Right lobe of liver (tissue), 6 donors: ENCODE measurements at places on chromosomes 5 and 9.

DNA sequence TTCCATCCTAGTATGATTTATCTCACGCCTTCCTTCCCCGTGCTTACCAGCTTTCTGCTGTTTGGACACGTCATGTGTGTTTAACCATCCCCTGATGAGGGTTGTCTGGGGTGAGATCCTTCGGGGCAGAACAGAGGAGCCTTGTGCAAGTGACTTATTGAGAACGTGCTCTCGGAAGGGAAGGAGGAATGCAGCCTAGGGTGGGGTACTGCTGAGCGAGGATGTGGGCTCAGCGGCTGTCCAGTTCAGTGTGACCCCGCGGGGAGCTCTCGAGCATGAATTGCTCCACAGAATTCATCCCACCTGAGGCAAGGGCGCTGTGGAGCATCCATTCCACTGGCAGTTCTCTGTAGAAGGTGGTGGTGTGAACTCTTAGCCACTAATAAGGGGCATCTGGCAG lies 4.0 kb downstream of the MYOZ3 start:
- DNase-seq: no peak

DNA sequence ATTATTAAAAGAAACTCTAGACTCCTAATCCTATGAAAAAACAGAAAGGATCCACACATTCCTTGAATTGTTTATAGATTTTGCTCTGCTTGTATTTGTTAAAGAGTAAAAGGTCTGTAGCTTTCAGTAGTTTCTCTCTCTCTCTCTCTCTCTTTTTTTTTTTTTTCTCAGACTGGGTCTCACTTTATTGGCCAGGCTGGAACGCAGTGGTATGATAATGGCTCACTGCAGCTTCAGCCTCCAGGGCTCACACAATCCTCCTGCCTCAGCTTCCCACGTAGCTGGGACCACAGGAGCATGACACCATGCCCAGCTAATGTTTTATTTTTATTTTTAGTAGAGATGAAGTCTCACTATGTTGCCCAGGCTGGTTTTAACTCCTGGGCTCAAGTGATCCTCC lies 9.3 kb downstream of the UGT3A2 start:
- no peak for DNase-seq

GRCh38 chr5:129496864-129497595 lies 36.9 kb downstream of the ADAMTS19 start:
- DNase-seq: no peak

DNA sequence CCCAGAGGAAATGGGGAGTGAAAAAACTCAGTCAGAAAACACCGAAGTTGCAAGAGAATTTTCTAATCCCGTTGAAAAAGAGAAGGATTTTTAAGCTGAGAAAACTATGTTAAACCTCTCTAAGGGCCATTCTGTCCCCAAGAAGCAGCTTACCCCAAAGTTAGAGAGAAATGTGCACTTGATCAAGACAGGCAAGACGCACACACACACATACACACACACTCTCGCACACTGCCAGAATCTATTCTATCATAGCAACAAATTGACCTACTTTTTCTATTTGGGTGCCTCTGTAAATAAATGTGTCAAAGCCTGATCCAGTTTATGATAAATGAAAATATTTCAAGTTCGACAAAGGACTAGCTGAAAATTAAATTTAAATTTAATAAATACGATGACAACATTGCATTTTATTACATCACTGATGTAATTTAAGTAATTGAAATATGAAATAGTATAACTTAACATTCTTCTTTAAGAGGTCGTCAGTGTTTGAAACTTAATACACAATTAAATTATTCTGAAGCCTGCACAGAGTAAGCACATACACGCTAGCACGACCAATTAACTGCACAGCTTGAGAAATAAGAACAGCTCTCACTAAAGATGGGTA lies 5.9 kb downstream of the NFIL3 start:
- DNase-seq: no peak

DNA sequence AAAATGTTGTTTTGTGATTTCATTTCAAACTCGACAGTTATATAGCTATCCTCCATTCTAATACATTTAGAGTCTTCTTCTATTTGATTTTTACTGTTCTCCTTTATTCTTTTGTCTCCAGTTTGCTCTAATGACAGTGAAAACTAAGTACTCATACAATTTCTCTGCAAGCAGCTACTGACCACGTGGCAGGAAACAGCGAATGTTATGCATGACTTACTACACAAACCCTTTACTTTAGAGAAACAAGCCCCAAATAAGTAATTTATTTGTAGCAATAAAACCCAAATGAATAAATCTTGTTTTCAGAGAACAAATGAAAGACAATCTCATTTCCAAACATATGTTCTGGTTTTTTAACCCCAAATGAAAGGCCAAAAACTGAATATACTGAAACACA lies 41.9 kb downstream of the CDH6 start:
- no peak for DNase-seq

DNA sequence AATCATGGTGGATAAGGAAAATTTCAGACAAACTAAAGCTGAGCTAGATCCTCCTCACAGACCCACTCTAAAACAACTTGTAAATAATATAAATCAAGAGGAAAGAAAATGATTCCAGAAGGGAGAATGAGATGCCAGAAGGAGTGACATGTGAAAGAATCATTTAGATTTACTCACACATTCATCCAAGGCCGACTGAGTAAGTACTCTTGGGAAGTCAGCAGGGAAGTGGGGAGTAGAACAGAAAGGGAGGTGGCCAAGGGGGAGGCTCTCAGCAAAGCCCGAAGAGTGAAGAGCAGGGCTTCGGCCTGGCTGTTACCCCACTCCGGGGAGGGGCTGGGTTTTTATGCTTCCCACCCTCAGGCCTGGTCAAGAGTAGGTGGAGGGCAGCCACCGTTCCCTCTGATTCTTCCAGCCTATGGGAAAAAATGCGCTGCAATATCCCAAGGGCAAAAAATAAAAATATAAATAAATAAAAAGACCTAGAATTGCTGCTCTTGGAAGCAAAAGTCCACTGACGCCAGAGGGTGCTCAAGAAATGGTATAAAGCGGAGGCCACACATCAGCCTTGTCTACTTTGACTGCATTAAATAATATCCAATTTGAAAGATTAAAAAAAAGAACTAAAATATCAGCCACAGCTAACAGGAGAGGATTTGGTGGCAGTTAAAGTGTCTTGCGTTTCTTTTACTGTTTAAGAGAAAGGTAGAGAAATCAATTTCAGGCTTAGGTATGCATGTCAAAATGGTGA lies 110.2 kb upstream of the COL5A1 start:
- no peak for DNase-seq

- DNase-seq: no peak
Measured at GRCh38 chr5:169606279-169606678, 22.7 kb downstream of the SPDL1 start.

- DNase-seq: no peak
Measured at GRCh38 chr9:8917956-8918739, 1118.6 kb upstream of the DMAC1 start.

DNA sequence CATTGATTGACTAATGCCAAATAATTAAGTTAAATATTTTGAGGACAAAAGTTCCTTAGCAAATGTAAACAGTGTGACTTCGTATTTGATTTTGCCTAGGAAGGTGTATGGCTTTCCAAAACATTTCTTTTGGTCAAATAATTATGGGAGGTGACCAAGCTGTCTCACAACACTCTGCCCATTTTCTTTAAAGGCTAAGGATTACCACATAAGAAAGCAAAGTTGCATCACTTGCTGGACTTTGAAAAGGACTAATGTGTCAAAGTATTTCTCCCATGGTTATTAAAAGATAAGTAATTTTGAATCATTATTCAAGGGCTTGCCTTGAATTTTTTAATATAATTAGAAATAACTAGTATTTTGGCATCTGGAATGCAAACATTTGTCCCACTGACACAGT lies 74.7 kb downstream of the HAPLN1 start:
- no peak for DNase-seq

GRCh38 chr9:119739476-119739875 lies 370.2 kb upstream of the BRINP1 start:
- no peak for DNase-seq

DNA sequence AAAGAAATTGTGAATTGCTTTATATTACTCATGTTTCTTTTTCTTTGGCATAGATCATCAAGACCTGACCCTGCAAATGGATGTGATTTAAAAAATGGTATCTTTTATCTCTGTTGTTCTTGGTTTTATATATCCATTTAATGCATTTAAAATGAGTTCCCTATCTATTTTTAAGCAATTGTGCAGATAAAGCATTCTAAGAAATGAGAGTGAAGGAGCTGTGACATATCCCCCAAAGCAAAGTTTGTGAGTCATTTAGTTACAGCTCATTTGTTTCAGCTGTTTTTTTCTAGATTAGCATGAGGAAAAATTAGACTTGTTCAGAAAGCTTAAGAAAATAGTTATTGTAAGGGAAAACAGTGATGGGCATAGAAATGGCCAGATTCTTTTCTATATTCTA lies 7.6 kb upstream of the ELOVL7 start:
- no peak for DNase-seq

GRCh38 chr5:119752921-119753886 lies 123.8 kb downstream of the FAM170A start:
- no peak for DNase-seq

DNA sequence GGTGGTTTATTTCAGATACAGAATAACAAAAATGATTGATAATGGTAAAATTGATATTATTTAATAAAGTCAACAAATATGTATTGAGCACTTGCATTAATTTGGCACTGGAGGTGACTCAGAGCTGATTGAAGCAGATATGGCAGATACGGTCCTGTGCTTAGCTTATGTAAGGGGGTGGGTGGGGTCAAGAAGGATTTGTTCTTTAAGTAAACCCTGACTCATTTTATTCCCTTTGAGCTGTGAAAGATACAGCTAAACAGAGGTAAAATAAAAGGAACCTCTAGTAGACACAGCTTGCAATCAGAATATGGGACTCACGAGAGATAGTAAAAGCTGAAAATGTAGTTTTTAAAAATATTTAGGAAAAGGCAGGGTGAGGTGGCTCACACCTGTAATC lies 201.3 kb upstream of the CLINT1 start:
- no peak for DNase-seq

DNA sequence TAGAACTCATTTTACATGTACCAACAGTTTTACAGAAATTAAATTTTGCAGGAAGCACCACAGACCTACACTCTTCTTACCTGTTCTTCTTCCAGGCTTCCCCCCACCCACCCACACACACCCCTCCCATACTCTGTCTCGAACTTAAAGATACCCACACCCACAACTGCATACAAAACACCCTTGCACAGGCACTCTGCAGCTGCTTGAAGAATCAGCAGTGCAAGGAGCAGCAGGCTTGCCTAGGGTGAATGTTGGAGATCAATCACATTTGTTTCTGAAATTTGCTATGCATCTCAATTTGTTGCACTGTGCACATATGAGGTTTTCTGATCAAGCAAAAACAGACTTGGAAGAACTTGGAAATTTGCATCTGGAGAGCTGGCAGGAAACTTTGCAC lies 77.5 kb upstream of the TGFBR1 start:
- DNase-seq: no peak

- DNase-seq: no peak
Measured at GRCh38 chr5:119291056-119291455, 64.8 kb upstream of the TNFAIP8 start.

- DNase-seq: no peak
Measured at GRCh38 chr5:154885439-154885838, 27.0 kb downstream of the CNOT8 start.

DNA sequence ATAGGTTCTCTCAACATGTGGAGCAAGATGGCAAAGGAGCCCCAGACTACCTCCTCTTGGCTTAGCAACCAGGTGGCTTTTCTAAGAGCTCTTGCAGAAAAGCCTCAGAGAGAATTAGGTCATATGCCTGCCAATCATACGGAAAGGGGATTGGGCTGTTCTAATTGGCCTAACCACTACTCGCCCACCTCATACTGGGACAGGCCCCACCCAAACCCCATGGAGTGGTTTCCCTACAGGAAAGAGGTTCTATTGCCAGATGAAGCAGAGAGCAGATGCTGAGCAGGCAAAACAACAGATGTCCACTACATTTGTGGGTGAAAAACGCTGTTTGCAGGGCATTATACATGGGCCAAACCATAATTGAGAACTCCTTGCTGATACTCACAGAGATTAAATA lies 29.0 kb downstream of the ABLIM3 start:
- no peak for DNase-seq

DNA sequence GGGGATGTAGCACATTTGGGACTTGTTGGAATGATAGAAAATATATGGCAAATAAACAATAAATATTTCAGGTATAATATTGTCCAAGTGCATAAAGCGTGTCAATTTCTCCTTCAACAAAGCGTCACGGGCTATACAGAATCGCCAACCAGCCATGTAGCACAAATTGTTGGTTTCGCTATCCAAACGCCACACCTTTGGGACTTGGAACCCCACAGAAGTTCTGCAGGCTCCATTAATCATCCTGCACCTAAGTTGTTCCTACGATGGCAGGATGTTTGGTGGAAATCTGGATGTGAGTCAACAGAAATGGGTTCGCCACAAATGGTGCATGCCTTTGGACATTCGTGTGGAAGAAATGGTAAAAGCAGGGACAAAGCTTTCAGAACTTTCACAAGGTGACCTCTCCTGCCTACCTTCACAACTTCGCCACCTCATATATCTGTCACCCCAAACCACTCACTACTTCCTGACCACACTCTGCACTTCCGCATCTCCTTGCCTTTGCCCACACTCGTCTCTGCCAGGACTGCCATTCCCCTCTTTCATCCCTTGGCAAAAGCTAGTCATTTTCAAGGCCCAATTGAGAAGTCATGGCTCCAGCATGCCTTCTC lies 95.7 kb downstream of the LHFPL2 start:
- DNase-seq: no peak

DNA sequence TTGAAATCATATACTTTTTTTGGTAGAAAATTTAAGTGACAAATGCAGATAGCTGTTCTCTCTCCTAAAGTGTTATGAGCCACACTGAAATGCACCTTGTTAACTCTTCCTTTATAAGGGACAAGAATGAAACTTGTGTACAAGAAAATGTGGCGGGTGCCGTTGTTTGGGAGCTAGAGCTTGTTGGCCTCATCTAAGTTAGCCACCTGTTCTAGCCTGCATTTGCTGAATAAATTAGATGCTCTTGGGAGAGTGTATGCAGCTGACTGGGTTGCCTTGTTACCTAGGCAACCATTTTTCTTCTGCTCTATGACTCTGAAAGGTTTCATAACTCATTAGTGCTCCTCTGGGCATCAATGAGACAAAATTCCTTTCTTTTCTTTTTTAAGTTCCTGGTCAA lies 174.3 kb downstream of the TAF11L14 start:
- DNase-seq: no peak

DNA sequence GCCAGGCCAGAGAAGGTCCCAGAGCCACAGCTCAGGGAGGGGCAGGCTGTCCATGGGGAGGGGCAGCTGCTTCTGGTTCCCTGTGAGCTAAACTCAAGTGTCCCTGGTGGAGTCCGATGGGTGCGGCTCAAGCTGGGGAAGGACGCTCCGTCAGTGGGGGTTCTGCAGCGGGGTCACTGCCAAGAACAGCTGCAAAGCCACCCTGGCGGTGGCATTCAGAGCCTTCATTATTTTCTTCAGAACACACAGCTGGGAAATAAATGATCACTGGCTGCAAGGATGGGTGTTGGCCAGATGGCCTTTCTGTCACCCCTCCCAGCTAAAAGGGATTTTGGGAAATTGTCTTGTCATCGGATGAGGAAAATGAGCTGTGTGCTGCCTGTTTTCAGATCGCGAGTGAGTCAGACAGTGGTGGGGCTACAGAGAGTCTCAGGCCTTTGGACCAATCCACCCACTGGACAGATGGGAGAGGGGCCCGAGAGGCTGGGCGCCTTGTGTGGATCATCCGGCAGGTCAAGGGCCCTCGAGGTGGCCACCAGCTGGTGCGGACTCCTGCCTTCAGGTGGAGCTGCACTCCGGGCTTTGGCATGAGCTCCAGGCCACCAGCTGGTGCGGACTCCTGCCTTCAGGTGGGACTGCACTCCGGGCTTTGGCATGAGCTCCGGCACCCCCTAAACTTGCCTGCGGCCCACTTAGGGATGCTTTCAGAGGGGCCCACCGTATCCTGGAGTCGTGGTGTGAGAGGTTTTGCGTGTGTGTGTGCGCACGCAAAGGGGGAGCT lies 17.9 kb upstream of the GFPT2 start:
- DNase-seq: no peak
